ENCODE measurements at places on chromosomes 13 and 19.

DNA sequence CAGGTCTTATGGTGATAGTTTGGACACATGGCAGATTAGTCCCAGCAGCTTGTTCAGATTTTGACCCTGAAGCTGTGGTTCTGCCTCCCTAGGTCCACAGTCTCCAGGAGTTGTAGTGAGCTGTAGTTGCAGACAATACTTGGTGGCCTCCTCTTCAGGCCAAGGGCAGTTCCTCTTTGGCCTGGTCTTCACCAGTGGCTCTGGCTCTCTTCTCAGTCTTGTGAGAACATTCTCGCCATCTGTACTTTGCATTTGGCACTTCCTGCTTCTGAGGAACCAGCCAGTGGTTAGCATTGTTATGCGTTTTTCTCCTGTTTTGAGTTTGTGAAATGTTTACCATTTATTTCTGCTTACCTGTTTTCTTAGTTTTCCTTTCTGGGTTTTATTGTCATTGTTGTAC lies 40.7 kb downstream of the PCCA start:
- no peak for DNase-seq

GRCh38 chr13:52070929-52071523 lies 46.5 kb downstream of the UTP14C start:
- DNase-seq = no peak

- no peak for DNase-seq
Measured at GRCh38 chr19:40233811-40234389, 7.4 kb upstream of the CCNP start.

DNA sequence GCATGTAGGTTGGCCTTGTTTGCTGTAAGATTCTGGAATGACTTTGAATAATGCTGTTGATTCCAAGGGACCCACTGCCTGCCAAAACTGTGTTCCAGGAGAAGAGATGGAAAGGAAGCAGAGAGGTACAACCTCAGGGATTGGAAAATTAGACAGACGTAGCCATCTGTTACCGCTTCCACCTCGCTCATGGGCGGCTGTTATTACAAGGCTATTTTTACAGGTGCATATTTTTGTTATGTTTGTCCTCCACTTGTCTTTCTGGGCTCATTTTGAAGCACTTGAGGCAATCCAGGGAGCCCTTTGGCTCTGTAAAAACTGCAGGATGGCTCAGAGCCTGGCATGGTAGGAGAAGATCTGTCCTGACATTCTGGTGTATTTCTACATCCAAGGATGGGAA lies 276.4 kb upstream of the TMTC4 start:
- no peak for DNase-seq

- DNase-seq = no peak
Measured at GRCh38 chr13:114118511-114119123, 13.8 kb downstream of the RASA3 start.

- no peak for DNase-seq
Measured at GRCh38 chr13:44128552-44129001, 245.0 kb upstream of the SERP2 start.

DNA sequence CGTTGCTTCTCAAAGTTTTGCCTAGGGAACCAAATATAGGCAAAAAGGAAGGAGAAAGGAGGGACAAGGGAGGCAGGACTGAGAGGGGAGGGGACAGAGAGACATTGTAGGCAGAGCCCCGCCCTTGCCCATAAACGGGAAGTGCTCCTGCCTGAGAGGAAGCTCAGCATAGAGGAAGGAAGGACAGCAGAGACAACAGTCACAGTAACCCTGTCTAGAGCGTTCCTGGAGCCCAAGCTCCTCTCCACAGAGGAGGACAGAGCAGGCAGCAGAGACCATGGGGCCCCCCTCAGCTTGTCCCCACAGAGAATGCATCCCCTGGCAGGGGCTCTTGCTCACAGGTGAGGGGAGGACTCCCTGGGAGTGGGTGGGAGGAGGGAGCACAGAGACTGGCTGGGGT lies at the start of gene CEACAM21:
CEACAM21 (plus strand) TSS at position 169 of the 400 bp plus-strand sequence; CDS start at position 278, 109 bp downstream.
- DNase-seq = no peak

DNA sequence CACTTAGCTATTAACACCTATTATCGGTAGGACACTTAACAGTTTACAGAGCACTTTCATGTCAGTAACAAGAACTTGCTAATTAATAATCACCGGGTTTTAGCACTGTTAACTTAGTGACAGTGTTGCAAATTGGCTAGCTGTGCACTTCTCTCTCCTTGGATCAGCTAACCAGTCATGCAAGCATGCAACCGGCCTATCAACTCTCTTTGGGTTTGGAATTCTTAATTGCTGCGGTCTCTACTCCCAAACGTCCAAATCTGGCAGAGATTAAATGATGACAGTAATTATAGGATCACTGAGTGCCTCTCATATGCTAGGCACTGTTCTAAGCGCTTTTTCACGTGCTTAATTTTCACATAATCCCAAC lies 1.2 kb downstream of the EPS15L1 start:
- DNase-seq = no peak

DNA sequence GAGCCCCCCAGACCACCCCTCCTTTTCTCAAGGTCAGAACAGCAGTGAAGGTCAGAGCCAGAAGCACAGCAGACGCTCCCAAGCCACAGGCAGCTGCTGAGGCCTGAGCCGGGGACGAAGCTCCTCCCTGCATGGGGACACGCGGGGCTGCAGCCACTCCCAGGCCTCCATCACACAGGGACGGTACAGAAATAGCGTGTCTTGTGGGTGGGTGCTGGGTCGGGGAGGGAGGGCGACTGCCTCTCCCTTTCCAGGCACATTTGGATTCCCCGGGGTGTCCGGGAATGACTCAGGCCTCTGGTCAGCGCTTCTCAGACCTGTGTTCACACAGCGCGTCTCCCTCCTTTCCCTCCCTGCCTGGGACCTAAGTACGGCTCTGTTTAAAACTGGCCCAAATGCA lies 33.2 kb downstream of the RASA3 start:
- DNase-seq = peak; percentile 35
